Left ventricle myocardium superior (tissue), 1 donor: ENCODE measurements at places on chromosomes 12 and 14. TPM values are rescaled to one million over a fixed set of nuclear protein-coding genes. Genes with fewer than 3 reads are reported as not detected.

The AMIGO2 gene
- 2.1 TPM for total RNA-seq

The SIX1 gene
- not detected for total RNA-seq

The TRPV4 gene
- 0.25 TPM for total RNA-seq

The CEBPE gene
- not detected for total RNA-seq

The JAG2 gene
- 33.6 TPM for total RNA-seq

The GCH1 gene
- 2.1 TPM for total RNA-seq

The KRT3 gene
- total RNA-seq: not detected

The GNS gene
- total RNA-seq: 120 TPM

The ART4 gene
- total RNA-seq: 3.3 TPM

The NXPH4 gene
- total RNA-seq: 1.8 TPM

The PRH2 gene
- total RNA-seq: not detected

The KCNH3 gene
- total RNA-seq: 0.30 TPM

The ZNF705A gene
- not detected for total RNA-seq

The NUDT14 gene
- total RNA-seq: 34.7 TPM

- DNase-seq: no peak
Measured at GRCh38 chr14:105070760-105071137, 5.5 kb upstream of the GPR132 start.

DNA sequence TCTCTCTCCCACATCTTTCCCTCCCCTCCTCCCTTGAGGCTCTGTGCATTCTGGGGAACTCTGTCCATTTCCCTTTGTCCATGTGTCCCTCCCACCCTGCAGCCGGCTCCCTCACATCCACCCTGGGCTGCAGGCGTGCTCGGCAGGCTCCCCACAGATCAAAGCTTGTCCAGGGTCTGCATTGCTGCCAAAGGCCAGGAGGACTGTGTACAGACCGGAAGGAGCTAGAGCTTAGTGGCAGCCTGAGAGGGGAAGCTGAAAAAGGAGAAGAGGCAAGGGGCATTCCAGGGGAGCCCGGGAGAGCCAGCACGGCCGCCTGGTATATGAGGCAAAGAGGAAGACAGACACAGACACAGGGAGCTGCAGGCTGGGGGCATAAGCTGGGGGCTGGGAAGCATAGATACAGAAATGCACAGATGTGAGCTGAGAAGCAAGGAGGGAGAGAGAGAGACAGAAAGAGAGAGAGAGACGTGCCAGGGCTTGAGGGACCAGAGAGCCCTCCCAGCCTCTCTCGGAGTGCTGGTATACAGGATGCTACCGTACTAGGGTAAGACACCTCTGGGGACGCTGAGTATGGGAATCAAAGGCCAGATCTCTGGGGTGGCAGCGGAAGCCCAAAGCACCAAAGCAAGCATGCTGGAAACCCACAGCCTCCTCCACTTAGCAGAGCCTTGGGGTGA, 3.3 kb downstream of the CD4 start:
- DNase-seq: peak; percentile 55

DNA sequence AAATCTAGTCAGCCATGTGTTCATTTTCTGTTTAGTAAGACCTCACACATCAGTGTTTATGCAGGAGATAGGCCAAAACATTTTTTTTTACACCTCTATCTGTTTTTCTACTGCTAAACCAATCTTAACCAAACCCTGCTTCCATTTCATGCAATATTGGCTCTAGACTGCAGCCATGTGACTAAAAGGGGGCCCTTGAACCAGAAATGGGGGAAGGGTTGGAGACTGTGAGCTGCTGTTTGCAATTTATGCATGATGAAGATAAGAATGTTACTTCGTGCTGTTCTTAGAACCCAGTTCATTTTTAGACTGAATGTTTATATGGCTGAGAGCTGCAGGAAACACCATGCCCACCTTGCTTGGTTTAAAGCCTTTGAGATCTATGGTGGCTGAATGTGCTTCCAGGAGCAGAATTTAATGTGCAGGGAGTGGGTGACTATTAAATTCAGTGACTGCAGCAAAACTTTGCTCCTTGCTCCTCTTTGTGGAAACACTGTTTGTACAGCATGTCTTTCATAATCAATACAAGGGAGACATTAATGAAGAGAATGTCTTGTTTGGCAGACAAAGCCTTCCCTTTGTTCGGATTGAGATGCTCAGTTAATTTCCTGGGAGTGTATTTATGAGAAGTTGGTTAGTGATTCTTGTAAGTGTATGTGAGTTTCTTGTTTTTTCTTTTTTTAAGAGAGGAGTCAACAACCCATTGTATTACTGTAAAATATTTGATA, 53.6 kb downstream of the CHST11 start:
- DNase-seq: no peak

- no peak for DNase-seq
Measured at GRCh38 chr14:63752449-63753169, 24.7 kb upstream of the SGPP1 start.

- no peak for DNase-seq
Measured at GRCh38 chr12:88453323-88453722, 126.9 kb downstream of the KITLG start.

GRCh38 chr12:97061171-97061570, 154.1 kb downstream of the NEDD1 start:
- DNase-seq: no peak

DNA sequence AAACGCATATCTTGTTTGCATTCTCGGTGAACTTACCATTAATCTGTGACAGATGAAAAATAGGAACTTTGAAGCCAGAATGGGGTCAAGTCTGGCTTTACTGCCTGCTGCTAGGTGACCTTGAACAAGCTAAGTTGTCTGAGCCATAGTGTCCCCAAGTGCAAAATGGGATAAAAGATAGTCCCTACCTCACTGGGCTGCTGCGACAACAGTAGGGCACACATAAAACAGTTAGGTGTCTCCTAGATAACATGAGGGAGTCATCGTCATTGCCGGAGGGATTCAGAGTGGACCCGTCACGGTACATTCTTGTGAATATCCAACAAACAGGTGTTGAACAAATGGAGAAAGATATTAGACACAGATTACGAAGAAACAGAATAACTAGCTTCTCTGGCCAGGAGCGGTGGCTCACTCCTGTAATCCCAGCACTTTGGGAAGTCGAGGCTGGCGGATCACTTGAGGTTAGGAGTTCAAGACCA, 71.2 kb downstream of the NINJ2 start:
- DNase-seq: no peak

GRCh38 chr12:75438059-75438754, 42.3 kb upstream of the GLIPR1 start:
- no peak for DNase-seq

DNA sequence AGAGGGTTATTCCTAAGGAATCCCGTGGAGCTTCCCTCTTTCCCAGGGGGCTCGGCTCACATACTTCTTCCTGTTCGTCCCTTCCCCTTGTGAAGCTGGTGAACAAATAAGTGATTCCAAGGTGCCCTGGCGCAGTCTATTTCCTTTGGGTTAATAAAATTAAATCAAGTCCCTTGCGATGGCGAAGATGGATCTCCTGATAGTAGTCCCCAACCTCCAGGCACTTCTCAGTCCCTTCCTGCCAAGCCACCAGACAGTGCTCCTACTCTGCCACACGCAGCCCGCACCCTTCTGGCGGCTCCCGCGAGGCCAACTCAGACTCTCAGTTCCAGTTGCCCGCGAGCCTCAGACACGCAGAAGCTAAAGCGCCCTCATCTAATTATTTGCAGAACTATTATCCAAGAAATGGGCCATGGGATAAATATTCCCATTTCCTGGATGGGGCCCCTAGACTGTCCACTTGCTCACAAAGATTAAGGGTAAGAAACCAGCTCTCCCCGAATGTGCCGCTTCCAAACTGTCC, 2.4 kb upstream of the SIX6 start:
- DNase-seq: no peak

GRCh38 chr12:80721326-80721725, 4.6 kb downstream of the MYF5 start:
- DNase-seq: no peak

GRCh38 chr12:5792343-5792742, 152.7 kb downstream of the ANO2 start:
- DNase-seq: no peak

DNA sequence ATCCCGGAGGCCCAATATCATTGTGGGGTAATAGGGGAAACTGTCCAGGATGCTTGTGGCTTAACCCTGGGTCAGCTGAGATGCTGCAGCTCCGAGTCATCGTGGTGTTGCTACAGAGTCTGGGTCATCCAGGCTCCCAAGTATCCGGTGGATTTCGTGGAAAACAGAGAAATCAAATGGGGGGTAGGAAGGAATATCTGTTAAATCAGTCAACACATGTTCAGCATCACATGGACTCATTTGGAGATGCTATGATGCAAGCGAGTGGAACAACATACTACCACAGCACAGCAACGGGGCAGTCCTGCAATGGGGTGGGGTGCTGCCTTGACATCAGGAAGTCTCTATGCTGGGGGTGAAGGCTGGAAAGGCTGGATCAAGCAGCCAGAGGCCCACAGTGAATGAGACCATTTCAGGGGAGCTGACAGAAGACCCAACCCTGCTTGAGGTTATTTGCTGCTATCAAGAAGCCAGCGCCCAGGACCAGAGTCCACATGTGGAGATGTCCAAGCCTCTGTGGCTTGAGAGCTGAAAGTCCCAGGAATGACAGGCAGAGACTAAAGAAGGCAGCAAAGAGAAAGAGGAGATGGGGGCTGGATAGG, 22.9 kb downstream of the VDR start:
- DNase-seq: no peak

- DNase-seq: no peak
Measured at GRCh38 chr12:82627799-82628198, 58.9 kb upstream of the TMTC2 start.

GRCh38 chr14:101895256-101895655, 69.1 kb upstream of the DYNC1H1 start:
- DNase-seq: no peak

GRCh38 chr14:69941768-69942742, 62.8 kb downstream of the SMOC1 start:
- no peak for DNase-seq

DNA sequence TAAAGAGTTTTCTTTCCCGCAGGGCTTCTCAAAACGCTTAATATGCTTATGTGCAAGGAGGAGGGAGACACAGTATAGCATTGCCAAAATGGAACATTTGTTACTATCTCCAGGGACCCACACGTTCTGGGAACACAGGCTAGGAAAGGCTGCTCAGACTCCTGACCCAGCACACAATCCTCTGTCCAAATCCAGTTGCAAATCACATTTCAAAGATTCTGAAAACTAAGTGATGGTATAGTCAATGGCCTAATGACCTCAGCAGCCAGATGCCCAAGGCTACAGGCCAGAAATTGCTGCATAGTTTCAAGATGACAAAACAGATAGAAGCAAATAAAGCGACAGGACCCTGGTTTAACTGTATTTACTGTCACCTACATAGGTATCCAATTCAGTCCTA, 97.0 kb upstream of the GRIP1 start:
- no peak for DNase-seq

- DNase-seq: no peak
Measured at GRCh38 chr12:133231001-133231400, 4.7 kb downstream of the ANHX start.

DNA sequence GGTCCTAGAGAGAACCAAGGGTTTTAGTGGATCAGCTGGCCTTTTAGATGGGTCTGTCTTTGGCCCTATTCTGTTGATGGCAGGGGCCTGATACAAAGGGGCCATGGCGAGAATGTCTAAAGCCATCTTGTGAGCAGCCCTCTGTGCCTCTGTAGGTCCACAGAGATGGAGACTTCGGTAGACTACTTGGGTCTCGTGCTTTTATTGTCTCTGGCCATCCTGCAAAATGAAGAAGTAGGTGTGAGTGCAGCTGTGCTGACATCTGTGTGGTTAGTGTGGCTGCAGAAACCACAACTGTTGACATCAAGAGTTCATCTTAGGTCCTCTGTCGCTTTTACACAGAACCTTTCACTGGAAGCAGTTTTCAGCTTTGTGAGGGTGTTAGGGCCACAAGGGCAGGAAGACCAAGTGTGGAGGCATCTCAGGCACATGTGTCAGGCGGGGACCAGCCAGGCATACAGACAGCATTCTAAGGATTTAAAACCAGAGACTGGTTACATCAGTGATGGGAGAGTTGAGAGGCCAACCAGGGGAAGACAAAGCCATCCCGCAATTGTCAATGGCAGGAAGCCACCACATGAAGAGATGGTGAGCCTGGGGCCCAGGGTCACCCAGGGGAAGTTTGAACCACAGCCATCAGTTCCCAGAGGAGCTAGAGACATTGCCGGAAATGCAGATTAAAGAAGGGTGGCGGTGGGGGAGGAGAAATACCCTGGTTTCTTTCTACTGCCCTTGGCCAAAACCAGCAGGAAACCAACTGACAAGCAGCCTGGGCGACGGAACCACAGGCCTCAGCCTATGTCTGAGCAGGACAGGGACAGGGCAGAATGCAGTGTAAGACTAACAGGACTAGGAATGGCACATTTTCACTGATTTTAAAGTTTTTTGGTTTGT, 13.0 kb upstream of the TPCN1 start:
- peak; percentile 54 for DNase-seq

DNA sequence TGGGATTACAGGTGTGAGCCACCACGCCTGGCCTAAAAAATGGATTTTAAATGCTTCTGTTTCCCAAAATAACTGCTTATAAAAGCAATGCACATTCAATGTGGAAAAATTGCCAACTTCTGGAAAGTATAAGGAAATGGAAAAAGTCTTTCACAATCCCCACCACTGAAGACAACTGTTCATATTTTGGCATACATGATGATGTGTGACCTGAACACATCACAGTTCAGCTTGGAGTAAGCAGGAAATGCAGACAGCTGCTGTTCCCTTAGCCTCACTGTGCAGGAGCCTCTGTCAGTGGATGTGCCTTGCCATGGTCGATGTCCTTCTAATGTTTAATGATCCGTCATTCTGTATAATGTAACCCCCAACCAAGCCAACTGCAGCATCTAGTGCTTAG, 5.2 kb downstream of the MTERF2 start:
- DNase-seq: no peak

- no peak for DNase-seq
Measured at GRCh38 chr12:123937707-123938591, 34.7 kb downstream of the CCDC92 start.

GRCh38 chr14:33754261-33754660, 196.6 kb downstream of the EGLN3 start:
- no peak for DNase-seq

DNA sequence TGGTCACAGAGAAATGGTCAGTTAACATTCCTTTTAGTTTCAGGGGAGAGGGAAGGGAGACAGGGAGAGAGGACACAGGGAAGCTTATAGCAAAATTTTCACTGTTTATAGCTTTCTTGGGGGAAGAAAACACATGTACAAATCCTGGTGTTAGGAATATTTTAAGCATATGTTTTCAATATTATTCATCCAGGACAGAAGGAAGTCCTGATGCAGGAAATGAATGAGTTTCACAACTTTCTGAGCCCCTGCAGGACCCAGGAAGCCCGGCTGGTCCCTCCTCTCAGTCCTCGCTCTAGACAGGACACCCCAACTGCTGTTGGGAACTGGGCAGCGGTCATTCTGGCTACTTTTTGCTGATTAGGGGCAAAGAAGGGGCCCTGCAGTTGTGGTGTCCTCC, 71.1 kb upstream of the ZDHHC17 start:
- no peak for DNase-seq

DNA sequence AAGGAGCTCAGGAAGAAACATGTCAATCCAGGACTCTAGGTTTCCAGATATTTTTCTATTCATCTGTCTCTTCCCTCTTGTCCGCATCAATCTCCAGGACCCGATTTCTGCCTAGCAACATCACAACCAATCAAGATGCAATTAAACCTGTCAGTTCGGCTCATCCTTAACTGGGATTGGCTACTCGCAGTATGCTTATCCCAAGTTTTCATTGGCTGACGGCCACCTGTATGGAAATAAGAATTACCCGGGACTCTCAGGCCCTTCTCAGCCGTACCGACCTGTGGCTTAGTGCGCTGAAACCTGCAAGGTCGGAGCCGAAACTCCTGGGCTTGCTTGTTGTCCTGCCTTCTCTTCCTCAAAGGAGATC, 20.4 kb upstream of the ATP5MC2 start:
- no peak for DNase-seq

- DNase-seq: peak; percentile 75
Measured at GRCh38 chr12:57852200-57852599, 5.7 kb upstream of the CTDSP2 start.
